ENCODE measurements at places on chromosomes 4 and X. TPM values are rescaled to one million over a fixed set of nuclear protein-coding genes. Genes with fewer than 3 reads are reported as not detected.

APLN gene
- 224 TPM for total RNA-seq

TMSB15C gene
- 2.5 TPM for total RNA-seq

RASSF6 gene
- total RNA-seq: not detected

FAAH2 gene
- total RNA-seq: 1.4 TPM

PNMA6A gene
- total RNA-seq: 0.53 TPM

TCEAL4 gene
- 50.0 TPM for total RNA-seq

TMPRSS11F gene
- not detected for total RNA-seq

PGRMC2 gene
- 16.7 TPM for total RNA-seq

HEPH gene
- 3.0 TPM for total RNA-seq

WNK3 gene
- total RNA-seq: 2.3 TPM

PRR32 gene
- total RNA-seq: not detected

FAM184B gene
- not detected for total RNA-seq

RAB40AL gene
- 0.13 TPM for total RNA-seq

IDUA gene
- total RNA-seq: 11.4 TPM

USP17L12 gene
- total RNA-seq: not detected

GRID2 gene
- total RNA-seq: not detected

NALF2 gene
- 0.04 TPM for total RNA-seq

MAGED4 gene
- 2.2 TPM for total RNA-seq

POU3F4 gene
- total RNA-seq: not detected

CSAG2 gene
- not detected for total RNA-seq

REELD1 gene
- total RNA-seq: not detected

ZNF732 gene
- 1.1 TPM for total RNA-seq

STK32B gene
- 16.8 TPM for total RNA-seq

SERTM2 gene
- total RNA-seq: not detected

PAGE2B gene
- total RNA-seq: not detected

RAB41 gene
- total RNA-seq: not detected

TSPAN7 gene
- total RNA-seq: 13.5 TPM

FANCB gene
- total RNA-seq: 5.1 TPM

CT45A3 gene
- not detected for total RNA-seq

NLGN3 gene
- 0.13 TPM for total RNA-seq

SPOCK3 gene
- total RNA-seq: not detected

TBC1D8B gene
- 5.3 TPM for total RNA-seq

THAP9 gene
- 5.1 TPM for total RNA-seq

ERVMER34-1 gene
- total RNA-seq: not detected

CDKL2 gene
- total RNA-seq: 0.13 TPM

ADH1C gene
- not detected for total RNA-seq

ATP8A1 gene
- total RNA-seq: 6.5 TPM

RTL5 gene
- 0.53 TPM for total RNA-seq

SPARCL1 gene
- total RNA-seq: 0.88 TPM

CCSER1 gene
- total RNA-seq: 3.0 TPM

MECP2 gene
- 20.4 TPM for total RNA-seq

PABPC5 gene
- total RNA-seq: 2.0 TPM

NR3C2 gene
- total RNA-seq: 7.6 TPM

MRPL1 gene
- 28.4 TPM for total RNA-seq

CLDN2 gene
- total RNA-seq: not detected

KIT gene
- 41.7 TPM for total RNA-seq

All from pulmonary artery endothelial cell (primary cell).